ENCODE measurements at places on chromosomes 3 and 15.

GRCh38 chr3:197878427-197878826 is 71.6 kb upstream of the RPL35A start:
- DNase-seq: peak; percentile 76

- DNase-seq: no peak
Observed at GRCh38 chr3:134362670-134363380, 11.4 kb downstream of the AMOTL2 start.

DNA sequence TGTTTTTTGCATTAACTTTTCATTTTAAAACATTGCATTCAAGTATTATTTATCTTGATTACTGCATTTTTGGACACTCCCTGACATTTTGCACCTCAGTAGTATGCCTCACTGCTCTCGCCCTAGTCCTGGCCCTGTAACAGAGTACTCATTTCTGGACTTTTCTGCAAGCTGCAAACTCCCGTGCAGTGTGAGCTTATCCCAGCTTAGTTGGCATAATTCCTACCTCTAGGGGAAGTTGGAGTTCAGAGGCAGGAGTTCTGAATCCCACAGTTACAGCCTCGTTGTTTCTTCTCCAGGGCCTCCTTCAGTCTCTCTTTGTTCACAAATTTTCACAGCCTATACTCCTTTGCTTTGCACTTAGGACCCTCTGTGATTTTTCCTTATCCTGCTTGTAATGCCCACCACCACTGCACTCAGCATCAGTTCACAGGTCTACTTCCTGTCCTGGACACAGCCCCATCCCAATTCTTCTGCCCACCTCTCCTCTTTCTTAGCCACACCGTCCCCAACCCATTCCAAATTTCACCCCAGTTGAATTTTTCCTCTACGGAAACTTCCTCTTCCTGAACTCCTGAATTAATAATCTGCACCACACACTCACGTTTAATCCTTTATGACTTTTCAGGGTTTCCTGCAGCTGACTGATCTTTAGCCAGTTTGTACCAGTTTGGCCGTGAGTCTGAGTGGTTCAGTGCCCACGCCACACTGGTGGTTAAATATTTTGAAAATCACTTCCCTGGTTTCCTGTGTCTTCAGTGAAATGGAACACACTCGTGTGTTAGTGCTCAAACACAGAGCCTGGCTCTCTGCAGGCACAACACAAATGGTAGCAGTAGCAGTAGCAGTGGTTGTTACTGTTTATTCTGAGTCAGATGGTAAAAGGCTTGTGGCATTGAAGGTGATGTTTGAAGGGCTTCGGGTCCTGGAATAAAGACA is 6.3 kb upstream of the CTSH start:
- no peak for DNase-seq

DNA sequence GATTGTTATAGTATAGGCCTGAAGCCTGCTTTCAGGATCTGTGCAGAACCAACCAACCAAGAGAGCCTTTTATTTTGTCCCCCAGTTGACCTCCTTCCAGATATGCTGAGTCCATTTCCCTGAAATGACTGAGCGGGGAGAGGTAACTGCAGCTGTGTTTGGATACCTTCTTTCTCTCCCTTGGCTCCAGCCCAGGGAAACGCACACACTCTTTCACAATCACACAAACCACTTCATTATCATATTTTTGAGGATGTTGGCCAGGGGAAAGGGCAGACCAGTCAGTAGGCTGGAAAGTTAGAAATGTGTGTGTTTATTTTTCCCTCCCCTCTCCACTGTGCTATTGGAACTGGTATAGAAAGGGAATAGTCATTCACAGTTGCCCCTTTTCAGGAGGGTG is 417.7 kb upstream of the TBL1XR1 start:
- DNase-seq: no peak

DNA sequence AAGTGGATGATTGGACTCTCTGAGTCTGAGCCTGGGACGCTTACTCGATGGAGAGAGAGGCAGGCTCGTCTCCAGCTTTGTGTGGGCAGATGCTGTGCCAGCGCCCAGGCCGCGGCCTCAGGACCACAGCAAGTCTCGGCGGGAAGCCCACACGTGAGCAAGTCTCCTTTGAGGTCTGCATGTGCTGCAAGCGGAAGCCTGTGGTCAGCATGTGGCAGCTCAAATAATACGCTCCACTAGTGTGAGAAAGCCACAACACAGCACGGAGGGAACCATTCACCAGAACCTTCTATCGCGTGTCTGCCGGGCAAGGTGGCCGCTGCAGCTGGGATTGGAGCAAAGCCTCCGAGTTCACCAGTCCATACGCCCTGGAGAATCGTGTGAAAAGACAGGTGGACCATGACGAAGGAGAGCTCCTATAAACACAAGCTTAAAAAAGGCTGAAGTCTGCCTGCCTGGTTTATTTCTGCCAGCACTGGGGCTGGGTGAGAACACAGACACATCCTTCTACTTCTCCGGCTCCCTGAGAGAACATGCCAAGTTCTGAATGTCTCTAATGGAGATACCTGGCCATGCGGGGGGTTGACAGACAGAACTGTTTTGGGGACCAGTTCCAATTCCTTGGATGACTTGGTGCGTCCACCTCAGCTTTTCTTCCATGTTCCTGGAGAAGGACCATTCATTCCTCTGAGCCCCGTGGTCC is 82.0 kb upstream of the LRIG1 start:
- peak; percentile 5 for DNase-seq

DNA sequence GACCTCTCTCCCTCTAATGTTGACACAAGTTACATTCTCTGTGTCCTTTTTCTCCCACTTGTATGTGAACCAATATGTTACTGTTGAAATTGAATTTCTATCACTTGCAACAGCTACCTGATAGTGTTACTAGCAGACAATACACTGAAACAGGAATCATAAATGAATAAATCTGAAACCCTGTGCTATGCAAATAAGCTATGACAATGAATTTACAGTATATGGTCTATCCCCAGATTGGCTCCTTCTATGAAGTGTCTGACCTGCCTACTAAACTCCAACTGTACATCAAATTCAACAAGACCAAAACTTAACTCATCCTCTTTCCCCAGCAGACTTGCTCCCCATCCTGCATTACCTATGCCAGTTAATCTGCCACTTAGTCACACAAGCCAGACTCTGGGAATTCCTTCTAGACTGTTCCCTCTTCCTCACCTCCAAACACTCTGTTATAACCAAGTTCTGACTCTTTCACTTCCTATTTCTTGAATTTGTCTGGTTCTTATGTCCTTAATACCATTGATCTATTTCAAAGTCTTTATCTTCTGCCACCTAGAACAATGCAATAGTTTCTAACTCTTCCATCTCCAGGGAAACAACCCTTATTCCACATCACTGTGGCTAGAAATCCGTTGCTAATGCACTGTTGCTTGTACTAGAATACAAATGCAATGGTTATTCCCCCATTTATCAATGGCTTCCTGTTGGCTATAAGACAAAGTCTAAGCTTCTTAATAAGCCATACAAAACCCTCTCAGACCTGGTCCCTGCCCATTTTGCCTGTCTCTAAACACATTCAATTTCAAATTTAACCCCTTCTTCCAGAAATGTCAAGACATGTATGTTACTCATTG is 13.4 kb upstream of the ZNF639 start:
- DNase-seq: no peak

- DNase-seq: no peak
Observed at GRCh38 chr3:57815036-57815435, 58.9 kb downstream of the SLMAP start.

- no peak for DNase-seq
Observed at GRCh38 chr3:67654844-67655177, 399 bp upstream of the SUCLG2 start.

DNA sequence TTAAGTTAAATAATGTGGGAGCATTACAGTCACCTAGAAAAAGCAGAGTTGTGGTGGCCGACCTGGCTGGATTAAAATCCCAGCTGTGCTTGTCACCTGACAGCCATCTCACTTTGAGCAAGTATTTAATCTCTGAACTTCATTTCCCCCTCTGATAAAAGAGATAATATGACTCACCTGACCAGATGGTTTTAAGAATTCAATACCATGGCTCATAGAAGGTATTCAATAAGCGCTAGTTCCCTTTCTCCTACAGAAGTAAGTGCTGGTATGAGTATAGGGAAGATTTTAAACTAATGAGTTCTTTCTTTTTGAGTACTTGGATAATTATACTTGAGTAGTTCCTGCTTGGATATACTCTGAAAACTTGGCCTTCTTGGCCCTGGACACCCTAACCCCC is 325.5 kb downstream of the IL5RA start:
- DNase-seq: no peak

DNA sequence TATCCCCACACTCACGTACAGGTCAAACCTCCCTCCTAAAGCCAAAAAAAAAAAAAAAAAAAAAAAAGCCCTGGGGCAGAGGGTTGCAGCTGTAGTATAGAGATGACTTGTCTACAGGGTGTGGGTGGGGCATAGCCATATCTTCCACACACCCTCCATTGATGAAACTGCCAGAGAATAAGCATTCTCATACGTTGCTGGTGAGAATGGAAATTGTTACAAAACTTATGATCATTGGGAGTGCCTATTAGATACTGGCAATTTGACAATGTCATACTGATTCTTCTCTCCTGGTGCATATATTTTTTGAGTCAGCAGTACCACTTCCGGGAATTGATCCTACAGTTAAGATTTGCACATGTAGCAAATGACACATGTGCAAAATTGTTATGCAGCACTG is 11.0 kb upstream of the CTNNB1 start:
- DNase-seq: peak; percentile 39

- DNase-seq: peak; percentile 14
Observed at GRCh38 chr3:43477600-43477999, 144.2 kb downstream of the ANO10 start.

GRCh38 chr3:31284776-31285175 is 247.9 kb upstream of the STT3B start:
- no peak for DNase-seq

GRCh38 chr15:48723969-48724368 is 78.5 kb upstream of the FBN1 start:
- no peak for DNase-seq

GRCh38 chr3:182605882-182606611 is 187.3 kb upstream of the ATP11B start:
- DNase-seq: no peak

Measured in stimulated activated CD4-positive, alpha-beta T cell treated with anti-CD3 and anti-CD28 coated beads, Interleukin-12 subunit alpha, Interleukin-12 subunit beta, amount 100 ng/mL, for 48 hours (primary cell).